Activated naive CD4-positive, alpha-beta T cell treated with anti-CD3 and anti-CD28 coated beads for 36 hours (primary cell): ENCODE measurements at places on chromosomes 4 and X. TPM values are rescaled to one million over a fixed set of nuclear protein-coding genes. Genes with fewer than 3 reads are reported as not detected.
A peak's percentile ranks its signal among the peaks of the same experiment; 100 is the strongest.

DNA sequence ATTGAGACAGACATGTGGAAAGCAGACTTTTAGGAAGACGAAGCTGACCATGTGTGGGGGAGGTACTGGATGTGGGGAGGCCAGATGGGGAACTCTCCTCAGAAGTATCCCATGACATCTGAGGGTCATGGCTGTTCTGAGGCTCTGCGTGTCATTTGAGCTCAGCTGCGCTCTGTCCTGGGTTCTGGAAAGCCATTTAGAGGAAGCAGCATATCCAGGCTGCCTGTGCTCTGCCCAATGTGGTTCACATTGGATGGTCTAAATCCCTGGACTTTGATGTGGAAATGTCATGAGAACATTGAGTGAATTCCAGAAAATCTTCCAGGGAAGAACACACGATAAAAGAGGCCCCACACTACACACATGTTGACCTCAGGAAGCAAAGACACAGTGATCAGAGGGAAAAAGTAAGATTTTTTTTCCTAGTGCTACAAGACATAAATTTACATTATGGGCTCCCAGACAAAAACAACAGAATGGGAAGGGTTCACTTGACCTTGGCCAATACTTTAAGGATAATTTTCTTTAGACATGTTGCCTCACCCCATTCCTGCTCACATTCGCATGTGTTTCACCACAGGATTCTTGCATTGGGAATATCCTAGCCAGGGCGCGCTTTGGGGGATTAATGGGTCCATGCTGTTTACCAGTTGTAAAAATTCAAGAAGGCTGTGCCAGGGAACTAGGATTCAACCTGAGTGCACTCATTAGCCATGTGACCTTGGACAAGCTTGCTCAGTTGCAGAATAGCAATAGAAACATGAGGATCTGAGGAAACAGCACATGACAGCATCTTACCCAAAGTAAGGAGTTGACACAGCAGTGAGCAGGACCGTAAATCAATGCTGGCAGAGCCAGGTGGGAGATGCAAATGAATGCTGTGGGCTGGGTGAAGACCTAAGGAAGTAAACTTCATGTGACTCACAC lies 73.2 kb upstream of the C1QTNF7 start:
- no peak for DNase-seq

CTSO gene
- total RNA-seq = 2.1 TPM

TCEAL6 gene
- not detected for total RNA-seq

GRCh38 chr4:122479935-122480416 lies 23.5 kb upstream of the IL2 start:
- peak; percentile 7 for DNase-seq

- DNase-seq = no peak
Observed at GRCh38 chrX:12777670-12778069, 13.5 kb upstream of the PRPS2 start.

DNA sequence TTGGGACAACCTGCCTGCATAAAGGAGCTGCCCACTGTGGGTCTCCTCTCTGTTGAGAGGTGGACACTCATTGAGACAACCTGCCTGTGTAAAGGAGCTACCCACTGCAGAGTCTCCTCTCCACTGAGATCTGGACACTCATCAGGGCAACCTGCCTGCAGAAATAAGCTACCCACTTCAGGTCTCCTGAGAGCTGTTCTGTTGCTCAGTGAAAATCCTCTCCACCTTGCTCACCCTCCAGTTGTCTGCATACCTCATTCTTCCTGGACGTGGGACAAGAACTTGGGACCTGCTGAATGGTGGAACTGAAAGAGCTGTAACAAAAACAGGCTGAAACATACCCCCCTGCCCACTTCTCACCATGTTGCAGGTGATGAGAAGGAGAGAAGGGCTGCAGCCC lies 59.9 kb upstream of the CDKN2AIP start:
- no peak for DNase-seq

DNA sequence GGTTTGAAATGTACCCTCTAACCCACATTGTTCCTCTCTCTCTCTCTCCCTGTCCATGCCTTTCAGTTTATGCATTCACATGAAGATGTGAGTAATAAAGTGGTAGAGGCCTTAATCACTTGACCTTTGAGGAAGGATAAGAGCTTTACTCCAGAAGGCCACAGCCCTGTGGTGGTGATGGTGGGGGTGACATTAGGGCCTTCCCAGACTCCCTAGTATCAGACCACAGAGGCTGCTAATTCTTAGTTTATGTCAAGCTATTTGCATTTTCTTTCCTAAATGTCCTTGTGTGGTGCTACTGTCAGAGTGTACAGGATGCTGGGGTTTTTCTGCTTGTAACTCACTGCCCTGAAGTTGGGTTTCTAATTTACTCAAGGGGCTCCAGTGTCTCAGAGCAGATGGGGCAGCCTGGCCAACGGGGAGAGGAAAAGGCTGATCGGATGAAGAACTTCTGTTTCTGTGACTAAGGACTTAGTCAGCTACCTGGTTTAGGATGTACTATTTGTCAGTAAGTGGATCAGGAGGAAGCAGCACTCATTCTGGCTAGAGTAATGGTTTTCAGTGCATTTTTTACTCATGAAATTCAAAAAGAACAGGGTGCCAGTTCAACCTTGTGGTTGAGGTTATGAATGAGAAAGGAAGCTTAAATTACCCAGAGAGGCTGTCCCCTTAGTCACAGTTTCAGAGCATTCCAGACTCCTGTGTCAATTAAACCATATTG lies 509.6 kb upstream of the DIPK2B start:
- peak; percentile 71 for DNase-seq

DNA sequence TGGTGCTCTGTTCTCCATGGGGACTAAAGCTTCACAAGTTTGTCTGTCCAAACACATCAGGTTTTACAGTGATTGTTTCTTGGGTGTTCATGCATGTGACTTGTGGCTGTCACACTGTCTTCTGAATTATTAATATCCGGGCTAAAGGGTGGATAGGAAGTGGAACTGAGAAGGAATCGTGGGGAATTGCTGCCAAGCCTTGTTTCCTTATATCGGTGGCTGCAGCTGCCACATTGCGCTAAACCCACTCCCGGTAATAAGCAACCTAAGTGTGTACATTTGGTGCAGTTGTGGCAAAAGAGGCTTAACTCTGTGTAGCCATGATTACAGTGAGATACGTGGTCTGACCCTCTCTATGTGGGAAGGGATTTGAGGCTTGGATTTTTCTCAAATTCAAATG lies 30.7 kb downstream of the SEPTIN11 start:
- no peak for DNase-seq

- no peak for DNase-seq
Observed at GRCh38 chrX:3779546-3779945, 66.1 kb upstream of the PRKX start.

DNA sequence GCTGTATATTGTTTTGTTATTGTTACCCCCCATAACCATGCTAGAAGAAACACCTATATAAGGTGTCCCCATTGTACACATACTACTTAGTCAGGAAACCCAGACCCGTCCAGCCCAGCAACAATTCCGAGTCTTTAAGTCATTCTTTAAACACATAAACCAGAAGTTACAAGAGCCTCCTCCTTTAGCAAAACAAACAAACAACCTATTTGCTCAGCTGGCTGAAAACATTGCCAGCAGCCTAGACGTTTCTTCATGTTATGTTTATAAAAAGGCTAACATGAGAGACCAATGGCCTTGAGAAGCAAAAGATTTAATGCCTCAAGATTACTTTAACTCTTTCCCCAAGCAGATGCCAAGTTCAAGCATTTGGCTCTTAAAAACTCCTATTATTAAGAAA lies 1.4 kb downstream of the ACOX3 start:
- no peak for DNase-seq

DNA sequence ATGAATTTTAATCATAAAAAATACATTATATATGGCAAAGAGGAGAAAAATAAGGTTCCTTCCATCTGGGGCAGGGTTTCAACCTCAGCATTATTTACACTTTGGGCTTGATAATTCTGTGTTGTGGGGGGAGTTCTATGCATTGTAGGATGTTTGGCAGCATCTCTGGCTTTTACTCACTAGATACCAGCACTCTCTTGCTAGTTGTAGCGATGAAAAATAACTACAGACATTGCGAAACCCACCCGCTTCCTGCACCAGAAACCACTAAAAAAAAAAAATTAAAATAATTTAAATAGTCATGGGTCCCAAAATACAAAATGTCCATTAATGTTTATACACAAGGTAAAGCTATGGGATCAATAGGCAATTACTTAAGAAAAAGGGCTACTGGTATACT lies 52.7 kb downstream of the PPP3CA start:
- no peak for DNase-seq

DNA sequence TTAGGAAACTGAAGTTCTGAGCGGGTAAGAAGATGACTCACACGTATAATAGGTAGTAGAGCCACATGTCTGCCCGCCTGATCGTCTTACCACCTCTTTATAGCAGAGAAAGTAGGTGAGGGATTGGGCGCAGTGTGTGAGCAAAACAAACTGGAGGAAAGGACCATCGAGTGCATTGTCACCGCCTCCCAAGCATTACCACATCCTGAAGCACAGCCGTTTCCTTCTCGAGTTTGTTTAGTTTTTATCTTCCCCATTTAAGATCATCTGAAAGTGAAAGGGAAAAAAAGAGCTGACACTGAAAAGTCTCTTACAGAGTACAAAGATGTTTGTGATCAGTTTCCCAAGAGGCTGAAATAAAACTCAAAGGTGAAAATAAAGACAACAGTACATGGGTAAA lies 14.8 kb downstream of the PDK3 start:
- DNase-seq = peak; percentile 86

NLGN3 gene
- total RNA-seq = 0.60 TPM

PCYT1B gene
- total RNA-seq = not detected

LONRF3 gene
- 5.0 TPM for total RNA-seq

DNA sequence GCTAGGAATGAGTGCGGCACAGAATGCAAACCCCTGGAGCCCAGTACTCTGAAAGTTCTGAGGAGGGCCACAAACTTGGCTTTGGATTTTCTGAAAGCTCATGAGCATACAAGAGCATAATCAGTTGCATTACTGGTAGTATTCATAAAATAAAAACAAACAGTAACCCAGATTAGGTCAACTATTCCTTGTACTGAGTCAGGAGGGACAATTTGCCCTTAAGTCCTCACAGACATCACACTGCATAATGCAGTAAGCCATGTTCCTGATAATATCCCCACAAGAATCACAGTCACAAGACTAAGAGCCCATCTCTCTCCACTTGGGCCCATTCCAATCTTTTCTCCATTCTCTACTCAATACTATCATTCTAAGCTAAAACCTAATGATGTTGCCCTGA lies 126.9 kb upstream of the NEIL3 start:
- no peak for DNase-seq

DNA sequence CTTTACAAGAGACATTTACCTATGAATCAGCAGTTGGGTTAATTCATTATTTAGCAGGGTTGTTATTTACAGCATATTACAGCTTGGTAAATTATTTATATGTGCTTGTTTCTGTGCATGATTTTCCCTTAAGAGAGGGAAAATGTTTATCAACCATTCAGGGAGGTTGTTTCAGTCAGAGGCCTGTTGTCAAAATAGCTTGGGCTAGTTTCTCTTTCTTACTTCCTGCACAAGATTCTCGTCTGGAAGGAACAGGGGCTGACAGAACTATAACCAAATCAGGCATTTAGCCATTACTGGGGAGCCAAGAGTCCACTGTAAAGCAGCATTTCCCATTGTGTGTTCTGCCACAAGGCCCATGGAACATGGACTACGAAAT lies 135.8 kb downstream of the HS6ST2 start:
- DNase-seq = no peak

- DNase-seq = no peak
Observed at GRCh38 chr4:184993247-184993646, 25.0 kb upstream of the HELT start.

DNA sequence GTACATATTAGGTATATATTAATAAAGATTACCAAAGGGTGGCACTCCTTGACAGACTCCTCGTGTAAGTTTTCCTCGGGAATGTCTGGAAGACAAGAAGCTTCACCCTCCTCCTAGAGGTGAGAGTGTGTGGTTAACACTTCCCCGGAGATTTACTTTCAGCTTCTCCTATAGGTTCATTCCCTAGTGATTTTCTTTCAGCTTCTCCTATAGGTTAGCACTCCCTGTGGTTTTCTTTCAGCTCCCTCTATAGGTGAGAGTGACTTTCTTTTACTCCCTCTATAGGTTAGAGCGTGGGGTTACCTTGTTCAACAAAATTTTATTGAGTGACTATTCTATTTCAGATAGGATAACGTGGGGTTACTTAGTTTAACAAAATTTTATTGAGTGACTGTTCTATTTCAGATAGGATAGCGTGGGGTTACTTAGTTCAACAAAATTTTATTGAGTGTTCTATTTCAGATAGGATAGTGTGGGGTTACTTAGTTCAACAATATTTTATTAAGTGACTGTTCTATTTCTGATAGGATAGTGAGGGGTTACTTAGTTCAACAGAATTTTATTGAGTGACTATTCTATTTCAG lies 106.0 kb upstream of the PLAC1 start:
- DNase-seq = no peak

DNA sequence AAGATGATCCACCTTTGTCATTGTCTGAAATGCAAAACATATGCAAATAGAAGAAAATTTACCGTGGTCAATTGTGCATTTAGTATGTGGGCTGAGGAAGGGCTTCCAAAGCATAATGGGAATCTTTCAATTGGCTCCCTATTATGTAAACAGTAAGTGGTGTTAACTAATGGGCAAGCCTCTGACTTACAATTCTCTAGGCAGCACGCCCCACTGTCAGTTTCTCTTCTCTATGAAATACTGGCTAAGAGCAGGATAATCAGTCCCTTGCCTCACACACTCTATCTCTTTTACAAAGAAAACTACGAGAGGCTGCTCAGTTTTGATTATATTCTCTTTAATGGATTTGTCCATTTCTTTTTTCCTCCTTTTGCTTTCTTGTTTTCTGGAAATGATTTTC lies 1272.6 kb downstream of the PCDH19 start:
- no peak for DNase-seq

DNA sequence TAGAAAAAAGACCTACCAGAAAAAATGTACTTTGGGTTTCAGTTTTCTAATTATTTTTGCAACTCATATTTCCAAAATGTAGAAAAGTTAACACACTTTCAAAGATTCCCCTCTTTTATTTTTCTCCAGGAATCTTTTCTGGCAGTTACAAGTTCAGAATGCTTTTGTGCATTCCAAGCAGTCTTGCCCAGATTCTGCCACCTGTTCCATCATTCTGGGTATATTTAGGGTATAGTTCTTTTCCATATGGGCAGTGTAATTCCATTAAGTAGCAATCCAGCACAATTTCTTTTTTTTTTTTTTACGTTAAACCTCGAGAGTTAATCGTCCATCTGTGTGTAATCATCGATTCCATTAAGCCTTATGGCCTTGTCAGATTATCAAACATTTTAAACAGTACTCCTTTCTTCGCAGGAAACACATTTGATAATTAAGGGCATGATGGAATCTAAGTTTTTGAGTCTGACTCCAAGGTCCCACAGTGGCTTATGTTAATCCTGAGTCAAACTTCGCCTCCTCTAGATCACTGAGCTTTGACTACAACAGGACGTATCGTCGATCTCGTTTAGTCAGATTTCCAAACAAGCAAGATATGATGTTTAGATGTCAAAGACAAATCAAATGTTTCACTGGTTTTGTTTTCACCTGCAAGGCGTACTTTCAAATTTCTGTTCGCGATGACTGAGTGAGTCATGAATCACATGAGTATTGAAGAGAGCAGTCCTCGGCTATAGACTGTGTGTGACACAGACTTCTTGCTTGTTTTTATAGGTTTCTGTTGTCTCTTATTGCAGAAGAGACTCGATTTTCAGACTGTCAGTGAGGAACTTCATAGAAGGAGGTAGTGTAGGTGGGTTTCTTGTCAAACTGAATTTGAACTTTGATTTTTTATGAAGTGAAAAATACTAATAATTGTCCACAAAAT lies 118.9 kb upstream of the GK2 start:
- DNase-seq = no peak

TBL1X gene
- 20.7 TPM for total RNA-seq
